ENCODE measurements at places on chromosomes 11 and 22.

- no peak for DNase-seq
Measured at GRCh38 chr11:118233377-118233776, 8.6 kb upstream of the JAML start.

GRCh38 chr11:128334311-128335044 lies 252.9 kb downstream of the ETS1 start:
- DNase-seq = no peak

- peak; percentile 20 for DNase-seq
Measured at GRCh38 chr11:102367364-102367763, 20.4 kb downstream of the BIRC2 start.

- no peak for DNase-seq
Measured at GRCh38 chr11:35302398-35302797, 117.0 kb downstream of the SLC1A2 start.

DNA sequence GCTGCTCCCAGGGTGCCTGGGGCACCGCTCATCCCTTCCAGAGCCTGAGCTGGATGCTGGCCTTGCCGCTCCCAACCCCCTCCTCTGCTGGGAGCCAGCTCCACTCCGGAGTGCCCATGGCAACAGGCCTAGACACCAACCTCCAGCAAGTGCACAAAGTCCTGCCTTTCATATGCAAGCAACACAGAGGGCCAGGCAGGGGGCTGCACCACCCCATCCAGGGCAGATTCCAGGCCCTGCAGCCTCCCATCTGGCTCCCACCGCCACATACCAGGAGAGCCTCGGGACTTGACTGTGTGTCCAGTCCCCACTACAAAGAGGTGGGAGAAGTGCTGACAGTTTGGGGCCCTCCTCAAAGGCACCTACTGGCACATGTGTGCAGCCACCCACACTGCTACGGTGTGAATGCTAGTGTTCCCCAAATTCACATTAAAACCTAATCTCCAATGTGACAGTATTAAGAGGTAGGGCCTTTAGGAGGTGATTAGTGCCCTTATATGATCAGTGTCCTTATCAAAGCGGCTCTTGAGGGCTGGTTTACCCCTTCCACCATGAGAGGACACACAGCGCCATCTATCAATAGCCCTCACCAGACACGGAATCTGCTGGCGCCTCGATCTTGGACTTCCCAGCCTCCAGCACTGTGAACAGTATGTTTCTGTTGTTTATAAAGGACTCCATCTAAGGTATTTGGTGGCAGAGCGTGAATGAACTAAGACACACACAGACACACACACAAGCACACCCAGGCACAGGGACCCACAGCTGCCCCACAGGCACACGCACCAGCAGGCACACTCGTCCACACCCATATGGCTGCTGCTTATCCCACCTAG lies 16.2 kb downstream of the ARVCF start:
- DNase-seq = no peak

DNA sequence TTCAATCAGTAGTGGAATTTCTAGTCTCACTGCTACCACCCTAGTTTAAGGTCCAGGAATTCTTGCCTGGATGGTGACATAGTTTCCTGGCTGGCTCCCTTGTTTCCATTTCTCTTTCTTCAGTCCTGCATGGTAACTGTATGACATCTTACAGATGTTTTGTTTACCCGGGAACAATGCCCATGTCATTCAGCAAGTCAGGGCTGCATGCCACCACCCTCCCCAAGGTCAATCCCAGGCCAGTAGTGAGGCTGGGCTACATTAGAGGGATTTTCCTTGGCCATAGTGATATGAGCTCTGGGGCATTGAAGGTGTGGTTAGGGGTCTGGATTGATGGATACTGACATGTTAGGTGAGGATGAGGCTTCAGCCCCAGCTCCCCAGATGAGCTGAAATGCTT lies 114.9 kb upstream of the E2F8 start:
- DNase-seq = no peak

- DNase-seq = no peak
Measured at GRCh38 chr11:774873-775592, 2.3 kb downstream of the GATD1 start.

DNA sequence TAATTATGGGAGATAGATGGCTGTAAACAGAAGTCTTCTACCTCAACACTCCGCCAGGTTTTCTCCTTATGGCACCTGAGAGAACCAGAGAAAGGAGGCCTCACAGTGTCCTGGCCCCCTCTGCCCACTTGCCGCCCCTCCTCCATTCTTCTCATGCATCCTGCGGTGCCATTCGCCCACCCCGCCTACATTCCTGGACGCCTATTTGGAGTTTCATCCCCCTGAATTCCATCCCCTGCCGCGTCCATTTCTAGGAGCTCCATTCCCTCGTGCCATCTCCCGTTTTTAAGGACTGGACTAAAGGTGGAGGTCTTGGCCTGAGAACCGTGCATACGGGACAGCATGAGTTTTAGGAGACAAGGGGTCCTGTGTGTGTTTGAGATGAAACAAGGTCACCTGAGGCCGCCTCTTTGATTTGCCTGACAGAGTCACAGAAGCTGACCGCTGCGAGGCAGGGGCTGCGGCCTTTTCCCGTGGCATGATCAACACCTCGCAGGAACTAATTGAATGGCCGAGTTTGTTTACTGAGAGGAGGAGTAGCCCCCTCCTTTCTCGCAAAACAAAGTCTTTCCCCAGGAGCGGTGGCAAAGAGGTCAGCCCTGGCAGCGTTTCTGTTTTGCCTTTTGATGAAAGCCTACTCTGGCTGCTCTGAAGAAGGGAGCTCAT lies 246.2 kb downstream of the ST3GAL4 start:
- no peak for DNase-seq

GRCh38 chr11:59708537-59708936 lies 5.1 kb downstream of the OR10V1 start:
- DNase-seq = no peak

GRCh38 chr11:113426686-113427085 lies 39.1 kb downstream of the ANKK1 start:
- DNase-seq = no peak

GRCh38 chr22:46936378-46936903 lies 174.0 kb downstream of the TBC1D22A start:
- peak; percentile 54 for DNase-seq

DNA sequence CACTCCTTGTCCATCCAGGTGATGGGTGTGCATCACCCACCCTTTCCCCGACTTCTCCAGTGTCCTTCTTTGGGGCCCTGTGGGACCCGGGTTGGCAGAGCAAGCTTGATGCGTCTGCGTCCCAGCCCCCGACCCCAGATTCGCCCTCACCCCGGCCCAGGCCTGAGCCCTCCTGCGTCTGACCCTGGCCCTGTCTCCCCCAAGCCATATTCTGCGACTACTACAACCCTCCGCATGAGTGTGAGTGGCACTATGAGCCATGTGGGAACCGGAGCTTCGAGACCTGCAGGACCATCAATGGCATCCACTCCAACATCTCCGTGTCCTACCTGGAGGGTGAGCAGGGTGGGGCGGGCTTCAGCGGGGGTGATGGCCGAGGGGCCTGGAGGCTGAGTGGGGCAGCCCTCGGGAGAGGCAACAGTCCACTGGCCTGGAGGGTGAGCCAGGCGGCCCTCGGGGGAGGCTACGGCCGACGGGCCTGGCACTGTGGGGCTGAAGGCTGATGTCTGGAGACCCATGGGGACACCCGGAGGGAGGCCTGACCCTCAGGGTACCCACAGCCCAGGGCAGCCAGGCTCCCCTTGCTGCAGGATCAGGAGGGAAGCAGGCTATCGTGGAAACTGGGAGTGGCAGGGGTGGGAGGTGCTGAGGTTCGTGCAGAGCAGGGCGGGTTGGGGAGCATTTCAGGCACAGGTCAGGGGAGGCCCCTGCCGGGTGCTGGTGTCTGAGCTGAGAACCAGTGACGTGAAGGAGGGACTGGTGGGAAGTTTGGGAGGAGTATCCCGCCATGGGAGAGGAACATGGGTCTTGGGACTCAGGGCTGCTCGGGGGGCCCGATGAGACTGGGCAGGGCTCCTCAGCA lies 15.3 kb downstream of the MUC2 start:
- DNase-seq = no peak

DNA sequence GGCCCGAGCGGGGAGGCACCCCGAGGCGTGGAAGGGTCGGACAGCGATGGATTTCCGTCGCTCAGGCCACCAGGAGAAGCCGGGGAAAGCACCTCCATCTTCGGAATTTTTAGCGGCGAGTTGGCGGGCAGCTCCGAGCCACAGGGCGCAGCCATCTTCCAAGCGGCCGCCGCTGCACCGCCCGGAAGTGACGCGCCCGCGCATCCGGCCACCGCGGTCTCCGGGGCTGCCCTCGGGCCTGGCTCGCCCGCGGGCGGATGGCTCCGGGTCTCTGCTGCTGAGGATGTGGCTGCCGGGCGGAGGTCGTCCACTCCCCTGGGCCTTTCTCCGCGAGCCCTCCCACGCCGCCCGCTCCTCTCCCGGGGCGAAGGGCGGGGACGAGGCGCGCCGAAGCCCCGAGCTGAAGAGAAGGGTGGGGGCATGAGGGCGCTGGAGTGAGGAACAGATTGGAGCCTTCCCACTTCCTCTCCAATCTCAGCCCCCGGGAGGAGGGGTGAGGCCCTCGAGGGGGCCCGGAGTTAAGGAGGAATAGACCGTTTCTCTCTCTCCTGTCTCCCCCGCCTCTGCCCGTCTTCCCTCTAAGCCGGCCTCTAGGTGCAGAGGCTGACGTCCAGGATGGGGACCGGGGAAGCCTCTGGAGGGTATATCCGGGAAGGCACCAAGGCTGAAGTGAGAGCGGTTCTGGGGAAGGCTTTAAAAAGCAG lies at the start of gene MSANTD2:
Gene MSANTD2, minus strand, starts transcription at position 181 of the 704 bp plus-strand sequence. Its CDS starts 26 bp downstream, at position 155.
- DNase-seq = peak; percentile 78

DNA sequence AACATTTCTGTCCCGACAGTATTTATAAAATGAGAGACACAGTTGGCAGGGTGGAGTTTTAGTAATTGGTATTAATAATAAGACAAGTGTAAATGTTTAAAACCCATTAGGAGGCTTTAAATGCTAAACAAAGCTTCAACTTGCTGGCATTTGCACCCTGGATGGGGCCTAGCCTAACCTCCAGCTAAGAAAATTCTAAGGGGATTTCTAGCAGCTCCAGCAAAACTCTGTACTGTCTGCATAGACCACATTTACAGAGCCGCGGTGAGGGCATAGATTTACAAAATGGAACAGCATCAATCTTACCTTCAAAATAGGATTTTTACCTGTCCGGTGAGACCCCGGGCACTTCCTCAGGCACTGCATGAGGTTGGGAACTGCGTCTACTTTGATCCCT lies 113.9 kb upstream of the ANO1 start:
- no peak for DNase-seq

- DNase-seq = no peak
Measured at GRCh38 chr22:48079505-48080290, 1317.2 kb downstream of the TBC1D22A start.

DNA sequence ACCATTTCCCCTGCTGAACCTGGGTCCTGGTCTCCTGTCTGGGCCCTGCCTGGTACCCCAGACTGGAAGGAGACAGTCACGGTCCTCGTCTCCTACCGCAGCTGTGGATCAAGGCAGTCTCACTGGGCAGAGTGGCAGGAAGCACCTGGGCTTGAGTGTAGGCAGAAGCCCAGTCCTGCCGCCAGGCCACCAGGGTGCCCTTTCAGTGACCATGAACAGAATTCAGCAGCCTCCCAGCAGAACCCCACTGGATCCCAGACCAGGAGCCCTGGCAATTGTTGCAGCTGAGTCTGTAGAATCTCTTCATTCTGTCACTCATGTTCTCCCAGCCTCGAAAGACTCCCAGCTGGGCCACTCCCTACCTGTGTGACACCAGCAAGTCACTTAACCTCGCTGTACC lies 25.5 kb upstream of the CREB3L1 start:
- DNase-seq = no peak

DNA sequence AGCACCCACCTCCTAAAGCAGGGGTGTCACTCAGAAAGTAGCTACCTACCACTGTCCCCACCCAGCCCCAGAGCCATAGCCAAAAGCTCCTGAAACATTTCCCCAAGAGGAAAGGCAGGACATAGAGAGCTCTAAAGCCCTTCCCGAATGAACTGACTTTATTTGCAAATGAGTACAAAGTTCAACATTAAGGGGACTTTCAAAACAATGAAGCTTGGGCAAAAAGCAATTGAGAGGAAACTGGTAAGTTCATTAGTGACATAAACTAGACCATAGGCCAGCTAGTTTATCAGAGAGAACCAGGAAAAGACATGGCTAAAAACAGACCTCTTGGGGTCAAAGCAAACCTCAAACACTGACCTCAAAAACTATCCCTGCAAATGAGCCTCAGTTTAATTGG lies 72.7 kb downstream of the IGLL5 start:
- DNase-seq = no peak

GRCh38 chr22:49961005-49961600 lies 531 bp downstream of the PIM3 start:
- DNase-seq = no peak

GRCh38 chr22:45221201-45221600 lies 19.5 kb downstream of the KIAA0930 start:
- no peak for DNase-seq

- peak; percentile 65 for DNase-seq
Measured at GRCh38 chr22:49825436-49825835, 2.2 kb downstream of the BRD1 start.

GRCh38 chr11:86041975-86042378 lies 26.9 kb downstream of the PICALM start:
- DNase-seq = peak; percentile 67

DNA sequence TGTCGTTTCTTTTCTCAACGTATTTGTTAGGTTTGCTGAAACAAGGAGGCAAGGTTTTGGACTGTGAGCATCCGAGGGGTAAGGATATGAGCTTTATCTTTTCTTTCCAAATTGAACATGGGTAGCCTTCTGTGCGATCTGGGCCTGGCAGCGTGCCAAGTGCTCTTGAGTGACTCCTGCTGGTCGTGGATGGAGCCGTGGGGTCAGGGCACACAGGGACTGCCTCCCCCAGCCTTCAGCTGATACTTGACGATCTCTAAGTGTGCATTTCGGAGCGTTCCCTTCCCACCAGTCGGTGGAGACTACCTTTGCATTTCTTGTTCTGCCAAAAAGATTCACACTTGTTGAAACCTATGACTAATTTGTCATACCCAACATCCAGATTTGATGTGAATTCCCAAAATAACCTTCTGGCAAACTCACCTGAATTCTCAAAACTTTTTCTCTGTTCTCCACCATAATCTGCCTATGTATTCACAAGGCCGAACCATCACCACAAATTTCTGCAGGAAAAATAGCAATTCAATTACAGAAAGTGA lies 40.1 kb upstream of the CLMP start:
- DNase-seq = no peak

DNA sequence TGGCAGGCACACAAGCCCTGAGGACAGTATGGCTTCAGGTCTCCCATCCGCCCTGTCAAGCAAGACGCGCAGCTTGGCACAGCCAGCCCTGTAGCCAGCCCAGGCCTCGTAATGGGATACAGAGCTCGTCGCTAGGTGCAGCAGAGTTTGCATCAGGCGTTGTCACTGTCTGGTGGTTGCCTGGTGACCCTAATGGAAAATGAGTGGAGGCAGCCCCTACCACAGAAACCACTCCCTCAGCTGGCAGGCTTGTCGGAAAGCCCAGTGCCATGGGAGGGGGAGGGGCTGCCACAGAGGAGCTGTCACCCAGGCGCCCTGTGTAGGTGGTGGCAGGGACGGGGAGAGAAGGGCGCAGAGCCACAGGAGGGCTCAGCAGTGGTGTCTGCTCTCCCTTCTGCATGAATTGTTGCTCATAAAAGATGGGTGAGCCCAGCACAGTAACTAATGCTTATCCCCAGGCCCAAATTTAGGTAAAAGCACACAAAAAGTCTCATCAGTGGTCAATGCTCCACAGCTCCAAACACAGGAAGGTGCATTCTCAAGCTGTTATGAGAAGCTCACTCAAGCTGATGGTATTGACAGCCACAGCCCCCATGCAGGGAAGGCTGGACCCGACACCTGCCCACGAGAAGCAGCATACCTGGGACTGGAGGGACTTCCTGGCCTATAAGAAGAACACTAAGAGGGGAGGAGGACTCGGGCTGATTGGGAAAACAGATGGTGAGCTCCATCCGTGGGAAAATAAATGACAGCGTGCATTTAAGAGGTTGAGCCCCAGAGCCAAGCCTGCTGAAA lies 164.6 kb downstream of the ETS1 start:
- DNase-seq = no peak

- DNase-seq = no peak
Measured at GRCh38 chr11:46299451-46299961, 22.0 kb downstream of the CREB3L1 start.

Measured in Caki2 (cell line).